ENCODE measurements at places on chromosomes 3 and 15. TPM values are rescaled to one million over a fixed set of nuclear protein-coding genes. Genes with fewer than 3 reads are reported as not detected.

Gene CYP1A1
- 0.72 TPM for total RNA-seq

Gene SERINC4
- total RNA-seq: not detected

Gene IGSF11
- not detected for total RNA-seq

Gene GOLGA6A
- not detected for total RNA-seq

Gene SIDT1
- not detected for total RNA-seq

Gene CISH
- total RNA-seq: 2.0 TPM

Gene ISLR2
- total RNA-seq: 0.72 TPM

Gene LSG1
- total RNA-seq: 45.1 TPM

All from placental pericyte (primary cell).